ENCODE measurements at places on chromosomes 12 and 14. TPM values are rescaled to one million over a fixed set of nuclear protein-coding genes. Genes with fewer than 3 reads are reported as not detected.

CNTN1 gene
- 64.1 TPM for total RNA-seq

ACRBP gene
- total RNA-seq, result 2.4 TPM

SERPINA6 gene
- not detected for total RNA-seq

GRCh38 chr12:32435921-32436705 lies 36.8 kb downstream of the FGD4 start:
- ATAC-seq, result no peak

DNA sequence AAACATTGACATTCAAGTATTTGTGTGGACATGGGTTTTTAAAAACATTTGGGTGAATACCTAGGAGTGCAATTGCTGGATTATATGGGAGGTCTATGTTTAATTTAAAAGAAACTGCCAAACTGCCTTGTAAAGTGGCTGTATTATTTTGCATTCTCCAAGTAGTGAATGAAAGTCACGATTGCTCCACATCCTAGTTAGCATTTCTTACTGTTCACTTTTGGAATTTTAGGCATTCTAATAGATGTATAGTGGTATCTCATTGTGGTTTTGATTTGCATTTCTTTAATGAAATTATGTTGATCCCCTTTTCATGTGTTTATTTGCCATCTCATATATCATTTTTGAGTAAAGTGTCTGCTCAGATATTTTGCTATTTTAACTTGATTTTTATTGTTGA lies 159.5 kb downstream of the FOXG1 start:
- ATAC-seq, result no peak

- no peak for ATAC-seq
Observed at GRCh38 chr14:79965896-79966295, 245.4 kb downstream of the DIO2 start.

OR4E2 gene
- not detected for total RNA-seq

DNA sequence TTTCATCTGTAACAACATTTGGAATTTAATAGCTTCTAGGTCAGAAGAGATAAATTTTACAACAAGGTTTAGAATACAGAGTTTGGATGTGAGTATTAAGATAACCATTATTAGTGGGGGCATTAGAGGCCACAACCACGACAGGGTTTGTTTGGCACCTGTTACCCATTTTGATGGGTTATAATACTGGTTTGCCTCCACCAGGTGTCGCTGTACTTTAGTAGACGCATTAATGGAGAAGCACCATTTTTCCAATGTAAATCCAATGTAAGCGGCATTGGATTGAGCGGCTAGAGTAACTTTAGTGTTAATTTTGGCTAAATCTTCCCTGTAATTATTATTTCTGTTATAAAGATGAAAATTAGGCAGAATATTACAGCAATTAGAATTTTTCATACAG lies 136.2 kb downstream of the SLCO1B3 start:
- no peak for ATAC-seq

NFE2 gene
- 0.77 TPM for total RNA-seq

- ATAC-seq, result no peak
Observed at GRCh38 chr12:85821759-85822158, 14.4 kb downstream of the RASSF9 start.

GRCh38 chr12:131642101-131642540 lies 68.8 kb upstream of the SFSWAP start:
- ATAC-seq, result no peak

- ATAC-seq, result no peak
Observed at GRCh38 chr14:104800771-104801519, at the start of gene ZBTB42. Gene ZBTB42, plus strand, starts transcription at chr14:104801101. Its CDS starts 97 bp downstream, at chr14:104801198.

- no peak for ATAC-seq
Observed at GRCh38 chr14:93709249-93709648, 79.0 kb downstream of the PRIMA1 start.

GRCh38 chr14:90111895-90112534 lies 50.2 kb downstream of the KCNK13 start:
- ATAC-seq, result no peak

DNA sequence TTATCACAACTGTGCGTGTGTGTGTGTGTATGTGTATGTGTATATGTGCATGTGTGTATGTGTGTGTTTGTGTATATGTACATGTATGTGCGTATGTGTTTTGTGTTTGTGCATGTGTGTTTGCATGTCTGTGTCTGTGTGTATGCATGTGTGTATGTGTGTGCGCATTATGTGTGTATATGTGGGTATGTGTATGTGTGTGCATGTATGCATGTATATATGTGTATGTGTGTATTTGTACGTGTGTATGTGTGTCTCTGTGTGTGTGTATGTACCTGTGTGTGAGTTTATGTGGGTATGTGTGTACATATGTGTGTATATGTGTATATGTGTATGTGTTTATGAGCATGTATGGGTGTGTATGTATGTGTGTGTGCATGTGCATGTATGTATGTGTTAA lies 37.6 kb upstream of the PIWIL1 start:
- ATAC-seq, result no peak
